G401 (cell line): ENCODE measurements at places on chromosomes 3 and 15.

DNA sequence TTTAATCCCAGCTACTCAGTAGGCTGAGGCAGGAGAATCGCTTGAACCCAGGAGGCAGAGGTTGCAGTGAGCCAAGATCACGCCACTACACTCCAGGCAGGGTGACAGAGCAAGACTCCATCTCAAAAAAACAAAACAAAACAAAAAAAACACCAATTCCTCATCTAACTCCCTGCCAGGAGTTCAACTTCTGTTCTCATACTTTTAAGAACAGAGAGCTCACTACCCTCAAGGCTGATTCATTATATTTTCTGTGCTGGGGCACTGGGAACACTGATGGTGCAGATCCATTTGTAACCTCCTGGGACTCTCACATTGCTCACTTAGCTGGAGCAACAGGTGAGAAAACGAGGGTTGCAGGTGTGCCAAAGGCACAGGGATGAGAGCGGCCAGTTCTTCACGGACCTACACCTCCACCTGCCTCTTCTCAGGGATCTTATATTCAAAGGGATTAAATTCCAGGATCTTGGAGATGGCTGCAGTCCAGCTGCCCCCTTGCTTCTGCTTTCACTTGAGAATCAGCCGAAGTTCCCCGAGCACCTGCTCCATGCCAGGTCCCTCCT lies 12.3 kb upstream of the CSK start:
- DNase-seq, result no peak

- no peak for DNase-seq
Observed at GRCh38 chr3:178777718-178778411, 241.6 kb downstream of the KCNMB2 start.

DNA sequence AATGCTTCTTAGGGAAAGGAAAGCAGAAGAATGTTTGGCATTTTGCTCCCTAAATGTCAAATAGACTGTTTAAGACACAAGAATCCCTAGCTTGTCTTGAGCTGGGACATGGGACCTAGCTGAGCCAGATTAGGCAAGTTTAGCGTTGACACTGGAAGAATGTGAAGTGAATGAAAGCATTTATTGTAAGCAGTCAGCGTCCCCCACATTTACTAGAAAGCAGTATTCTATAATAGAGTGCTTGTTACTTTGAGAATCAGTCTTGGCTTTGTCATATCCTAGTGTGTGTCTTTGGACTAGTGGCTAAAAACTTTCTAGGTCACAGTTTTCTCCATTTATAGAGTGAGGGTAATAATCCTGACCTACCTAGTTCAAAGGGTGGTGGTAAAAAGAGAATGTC lies 161.6 kb downstream of the ADAMTSL3 start:
- DNase-seq, result no peak

DNA sequence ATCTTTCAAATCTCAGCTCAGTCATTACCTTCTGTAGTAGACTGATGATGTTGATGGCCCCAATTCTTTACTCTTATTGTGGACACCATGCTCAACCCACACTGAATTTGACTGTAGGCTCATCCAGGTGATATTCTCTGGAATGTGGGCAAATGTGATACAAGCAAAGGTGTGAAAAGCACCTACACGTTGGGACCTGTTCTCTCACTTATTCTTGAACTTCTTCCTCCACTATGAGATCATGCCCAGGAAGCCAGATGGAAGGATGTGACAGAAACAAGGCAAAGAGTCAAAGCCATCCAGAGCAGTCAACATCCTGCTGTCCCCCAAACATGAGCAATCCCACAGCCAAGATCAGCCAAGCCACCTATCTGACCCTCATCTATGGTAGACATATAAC lies 471.2 kb upstream of the UBE2E2 start:
- DNase-seq, result no peak

GRCh38 chr15:32861174-32861573 lies 143.4 kb downstream of the GREM1 start:
- no peak for DNase-seq

DNA sequence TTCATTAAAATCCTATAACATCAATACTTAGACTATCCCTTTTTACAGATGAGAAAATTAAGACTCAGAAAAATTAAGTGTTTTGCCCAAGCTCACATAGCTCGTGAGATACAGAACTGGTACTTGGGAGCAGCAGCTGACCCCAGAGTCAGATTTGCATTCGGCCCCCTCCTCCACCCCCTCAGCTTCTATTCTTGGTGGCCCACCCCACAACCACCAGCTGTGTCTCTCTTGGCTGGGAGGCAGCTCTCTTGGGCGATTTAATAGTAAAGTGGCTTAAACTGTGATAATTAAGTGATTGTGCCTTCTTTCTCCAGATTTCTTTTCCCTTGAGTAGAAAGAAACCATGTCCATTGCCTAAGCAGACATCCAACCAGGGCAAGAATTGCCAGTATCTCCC lies 203.6 kb upstream of the PDZRN3 start:
- DNase-seq, result no peak

DNA sequence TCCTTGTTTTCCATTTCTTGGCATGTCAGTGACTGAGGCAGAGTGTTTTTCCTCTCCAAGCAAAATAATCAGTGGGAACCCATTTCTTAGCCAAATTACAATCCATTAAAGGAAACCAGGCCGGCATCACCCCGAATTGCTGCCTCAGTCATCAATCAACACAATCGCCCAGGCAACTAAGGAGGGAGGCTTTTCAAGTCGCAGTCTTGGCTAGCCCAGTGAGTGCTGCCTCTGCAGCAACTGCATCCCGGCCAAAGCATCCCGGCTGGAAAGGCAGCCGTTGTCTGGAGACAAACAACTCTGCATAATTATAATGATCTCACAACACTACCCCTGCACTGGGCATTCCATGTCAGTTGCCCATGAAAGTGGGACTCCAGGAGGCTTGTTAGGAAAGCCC lies 213.5 kb upstream of the PRICKLE2 start:
- DNase-seq, result peak; percentile 37

- no peak for DNase-seq
Observed at GRCh38 chr15:40134885-40135284, 26.0 kb upstream of the BUB1B start.

DNA sequence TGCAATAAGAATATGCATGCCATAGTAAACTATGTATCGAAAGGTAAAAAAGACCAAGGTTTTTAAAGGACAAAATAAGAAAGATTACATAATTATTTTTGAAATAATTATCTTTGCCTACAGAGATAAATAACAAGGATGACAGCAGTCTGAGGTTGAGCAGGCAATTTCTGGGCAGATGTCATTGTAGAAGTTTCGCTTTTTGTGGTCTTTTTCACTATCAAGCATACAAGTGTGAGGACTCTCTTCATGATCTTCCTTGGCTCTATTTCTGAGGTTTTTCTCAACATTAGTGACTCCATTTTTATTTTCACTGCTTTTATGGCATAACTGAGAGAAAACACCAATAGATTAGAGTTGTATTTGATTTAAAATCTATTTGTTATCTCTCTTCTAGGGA lies 1337.9 kb upstream of the EPHA6 start:
- no peak for DNase-seq
